ENCODE measurements at places on chromosomes 6 and 20.
A peak's percentile ranks its signal among the peaks of the same experiment; 100 is the strongest.

DNA sequence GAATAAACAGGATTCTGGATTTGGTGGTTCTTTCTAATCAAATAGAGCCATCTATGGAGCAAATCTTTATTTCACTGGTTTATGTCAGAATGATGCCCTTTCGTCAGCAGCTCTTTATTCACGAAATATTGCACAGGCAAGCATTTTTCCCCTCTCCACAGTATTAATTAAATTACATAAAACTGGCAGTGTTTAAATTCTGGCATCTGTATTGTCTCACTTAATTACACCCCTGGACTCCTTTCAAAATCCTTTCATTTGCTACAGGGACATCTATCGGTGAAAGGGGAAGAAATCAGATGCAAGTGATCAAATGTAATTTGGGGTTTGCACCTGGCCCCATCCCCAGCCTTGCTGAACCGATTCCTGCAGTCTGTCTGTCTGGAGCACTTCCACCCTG lies 801.9 kb downstream of the QKI start:
- DNase-seq: no peak

DNA sequence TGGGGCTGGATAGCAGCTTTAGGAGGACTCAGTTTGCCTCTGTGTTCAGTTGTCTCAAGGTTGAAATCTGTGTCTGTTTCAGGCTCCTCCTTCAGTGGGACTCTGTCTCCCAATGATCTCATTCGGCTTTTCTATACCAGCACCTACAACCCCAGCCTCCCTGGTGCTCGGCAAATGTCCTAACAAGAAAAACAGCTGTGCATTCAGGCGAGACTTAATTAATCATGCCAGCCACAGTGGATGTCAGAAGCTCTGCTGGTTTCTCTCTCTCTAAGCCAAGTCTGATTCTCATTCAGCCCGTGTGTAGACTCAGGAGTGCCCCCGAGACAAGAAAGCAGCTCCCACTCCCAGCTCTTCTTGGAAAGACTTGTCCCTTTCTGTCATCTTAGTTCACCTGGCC lies 46.8 kb downstream of the SUN5 start:
- DNase-seq: no peak

DNA sequence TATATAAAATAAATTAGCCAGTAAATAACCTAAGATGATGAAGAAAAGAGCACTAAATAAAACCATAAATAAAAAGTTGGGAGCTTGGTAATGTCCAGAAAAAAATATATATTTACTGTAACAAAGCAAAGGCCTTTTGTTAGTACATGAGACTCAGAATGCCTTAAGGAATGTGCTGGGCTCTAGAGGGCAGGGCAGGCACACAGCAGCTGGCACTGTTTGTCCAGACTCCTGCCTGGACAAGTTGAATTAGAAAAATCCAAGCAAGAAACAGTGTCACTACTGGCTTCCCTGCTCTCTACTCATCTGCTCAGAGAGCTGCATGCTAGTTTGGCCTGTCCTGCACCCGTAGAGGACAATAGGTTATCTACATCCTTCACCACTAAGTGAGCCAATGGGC lies 8.8 kb downstream of the DEFB129 start:
- no peak for DNase-seq

GRCh38 chr20:57743450-57744095 lies 33.8 kb upstream of the PMEPA1 start:
- no peak for DNase-seq

DNA sequence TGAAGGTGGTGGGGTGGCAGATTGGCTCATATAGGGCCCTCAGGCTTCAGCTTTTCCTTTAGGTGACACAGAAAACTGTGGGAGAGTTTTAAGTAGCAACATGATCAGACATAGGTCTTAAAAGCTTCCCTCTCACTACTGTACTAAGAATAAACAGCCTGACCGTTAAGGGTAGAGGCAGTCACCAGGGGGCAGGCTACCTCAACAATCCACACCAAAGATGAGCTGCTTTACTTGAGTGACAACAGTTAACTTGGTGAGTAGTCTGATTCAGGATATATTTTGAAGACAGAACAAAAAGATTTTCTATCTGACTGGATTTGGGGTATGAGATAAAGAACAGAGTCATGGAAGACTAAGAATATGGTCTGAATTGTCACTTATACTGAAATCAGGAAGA lies 193.1 kb upstream of the SHLD1 start:
- peak; percentile 65 for DNase-seq

DNA sequence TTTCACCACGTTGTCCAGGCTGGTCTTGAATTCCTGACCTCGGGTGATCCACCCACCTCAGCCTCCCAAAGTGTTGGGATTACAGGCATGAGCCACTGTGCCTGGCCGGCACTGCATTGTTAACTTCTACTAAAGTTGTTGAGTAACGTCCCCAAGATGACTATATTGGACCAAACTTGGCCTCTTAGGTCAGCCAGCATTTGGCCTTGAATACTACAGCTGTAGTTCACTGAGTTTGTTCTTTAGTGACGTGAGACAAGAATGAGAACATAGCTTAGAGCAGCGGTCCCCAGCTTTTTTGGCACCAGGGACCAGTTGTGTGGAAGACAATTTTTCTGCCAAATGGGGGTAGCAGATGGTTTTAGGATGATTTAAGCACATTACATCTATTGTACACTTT lies 237.1 kb downstream of the TBC1D7 start:
- no peak for DNase-seq

GRCh38 chr20:22159276-22159675 lies 425.1 kb downstream of the FOXA2 start:
- DNase-seq: no peak

- DNase-seq: no peak
These were observed 34.2 kb downstream of the CD83 start for GRCh38 chr6:14151773-14152172.

DNA sequence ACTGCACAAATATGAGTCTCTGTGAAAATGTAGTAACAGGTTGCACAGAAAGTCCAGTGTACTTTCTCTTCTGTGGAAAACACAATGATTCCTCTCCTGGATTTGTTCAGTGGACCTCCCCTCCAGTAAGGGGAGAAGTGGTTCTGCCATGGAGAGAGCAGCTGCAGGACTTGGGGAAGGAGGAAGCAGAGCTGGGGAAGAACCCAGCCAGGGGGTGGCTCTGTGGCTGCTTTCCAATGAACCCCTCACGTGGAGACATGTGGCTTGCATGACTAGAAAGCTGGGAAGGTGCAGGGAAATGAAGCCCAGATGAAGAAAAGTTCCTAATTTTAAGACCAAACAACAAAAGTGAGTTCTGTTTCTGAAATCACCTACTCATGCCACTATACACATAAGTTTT lies 31.9 kb downstream of the HMGN3 start:
- no peak for DNase-seq

GRCh38 chr20:9139106-9139833 lies 70.4 kb downstream of the PLCB4 start:
- DNase-seq: no peak

- DNase-seq: no peak
These were observed 26.1 kb downstream of the CGA start for GRCh38 chr6:87068795-87069194.

DNA sequence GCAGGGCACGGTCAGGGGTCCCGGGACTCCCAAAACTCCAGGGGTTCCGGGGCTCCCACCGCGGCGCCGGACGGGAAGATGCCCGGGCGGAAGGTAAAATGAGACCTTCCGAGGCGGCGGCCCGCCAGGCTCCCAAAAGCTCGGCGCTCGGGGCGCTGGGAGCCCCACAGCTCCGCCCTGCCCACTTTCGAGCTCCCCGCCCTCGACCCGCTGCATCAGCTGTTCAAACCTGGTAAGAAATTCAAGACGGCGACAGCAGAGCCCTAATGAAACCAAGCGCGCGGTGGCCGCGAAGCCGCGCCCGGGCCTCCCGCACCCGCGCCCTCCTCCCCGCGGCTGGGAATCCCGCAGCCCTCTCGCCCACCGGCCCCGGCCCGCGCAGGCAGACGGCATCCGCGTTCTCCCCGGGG lies 369 bp downstream of the SLC4A11 start:
- DNase-seq: peak; percentile 61

DNA sequence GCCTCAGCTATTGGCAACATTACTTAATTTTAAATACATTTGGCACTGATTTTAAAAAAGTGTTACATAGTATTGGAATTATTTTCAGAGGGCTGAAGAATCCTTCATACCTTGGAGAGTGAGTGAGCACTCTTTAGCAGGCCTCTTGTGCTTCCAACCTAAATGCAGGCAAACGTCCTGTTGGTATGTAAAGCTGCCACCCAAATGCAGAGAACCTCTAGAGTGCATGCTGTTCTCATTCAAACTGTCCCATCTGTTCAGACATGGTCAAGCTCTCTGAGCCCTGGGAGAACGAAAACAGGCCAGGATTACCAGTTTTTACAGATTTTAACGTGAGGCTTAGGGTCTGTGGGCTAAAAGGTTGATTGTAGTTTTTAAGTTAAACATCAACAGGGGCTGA lies 378.0 kb upstream of the FLRT3 start:
- no peak for DNase-seq

GRCh38 chr6:62516291-62517141 lies 230.5 kb upstream of the KHDRBS2 start:
- DNase-seq: no peak

DNA sequence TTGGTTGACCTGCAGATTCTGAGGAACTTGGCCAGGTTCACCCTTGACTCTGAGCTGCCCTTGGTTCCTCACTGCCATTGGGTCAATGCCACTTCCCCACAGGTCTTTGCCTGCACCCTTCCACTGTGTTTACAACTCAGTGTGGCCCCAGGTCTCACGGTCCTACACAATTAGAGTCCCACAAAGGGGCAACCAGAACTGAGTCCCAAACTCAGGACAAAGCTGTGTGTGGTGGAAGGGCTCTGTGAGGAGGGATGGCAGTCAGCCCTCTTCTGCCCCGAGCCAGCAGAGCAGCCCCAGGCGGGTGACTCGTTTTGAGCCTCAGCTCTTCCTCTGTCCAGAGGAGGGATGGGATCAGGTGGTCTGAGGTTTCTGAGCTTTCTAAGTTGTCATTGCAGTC lies 69.5 kb downstream of the NPEPL1 start:
- no peak for DNase-seq

GRCh38 chr6:11585426-11586016 lies 48.0 kb downstream of the TMEM170B start:
- peak; percentile 35 for DNase-seq

GRCh38 chr20:906001-906520 lies 10.1 kb downstream of the ANGPT4 start:
- no peak for DNase-seq

GRCh38 chr6:164741938-164742451 lies 567.4 kb downstream of the C6orf118 start:
- DNase-seq: no peak

DNA sequence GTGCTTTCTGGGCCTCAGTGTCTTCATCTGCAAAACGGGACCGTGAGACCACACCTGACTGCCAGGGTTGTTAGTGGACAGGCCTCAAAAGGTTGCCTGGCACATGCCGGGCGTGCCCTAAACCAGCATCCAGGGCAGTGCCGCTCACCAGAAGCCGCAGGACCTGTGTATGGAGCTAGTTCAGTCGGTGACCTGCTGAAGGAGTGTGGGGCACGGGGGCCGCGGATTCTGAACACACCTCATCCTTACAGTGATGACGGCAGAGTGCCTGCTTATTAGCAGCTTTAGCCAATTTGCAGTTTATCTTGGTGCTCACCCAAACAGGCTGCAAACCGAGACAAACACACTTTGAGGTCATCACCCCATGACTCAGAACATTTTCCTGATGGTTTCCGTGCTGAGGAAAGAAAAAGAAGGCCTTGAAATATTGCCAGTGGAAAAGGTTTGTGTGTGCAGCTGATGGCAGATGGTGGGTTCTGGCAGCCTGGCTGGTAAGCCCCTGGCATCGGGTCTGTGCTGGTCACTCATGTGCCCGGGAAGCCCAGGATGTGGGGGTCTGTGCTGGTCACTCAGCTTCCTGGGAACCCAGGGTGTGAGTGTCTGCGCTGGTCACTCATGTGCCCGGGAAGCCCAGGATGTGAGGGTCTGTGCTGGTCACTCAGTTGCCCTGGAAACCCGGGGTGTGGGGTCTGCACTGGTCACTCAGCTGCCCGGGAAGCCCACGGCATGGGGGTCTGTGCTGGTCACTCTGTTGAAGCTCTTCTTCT lies 153.8 kb downstream of the ERMARD start:
- DNase-seq: no peak

- DNase-seq: no peak
These were observed 31.9 kb downstream of the CDKAL1 start for GRCh38 chr6:20566109-20566508.

- peak; percentile 37 for DNase-seq
These were observed 30.9 kb upstream of the AVP start for GRCh38 chr20:3115190-3116107.

DNA sequence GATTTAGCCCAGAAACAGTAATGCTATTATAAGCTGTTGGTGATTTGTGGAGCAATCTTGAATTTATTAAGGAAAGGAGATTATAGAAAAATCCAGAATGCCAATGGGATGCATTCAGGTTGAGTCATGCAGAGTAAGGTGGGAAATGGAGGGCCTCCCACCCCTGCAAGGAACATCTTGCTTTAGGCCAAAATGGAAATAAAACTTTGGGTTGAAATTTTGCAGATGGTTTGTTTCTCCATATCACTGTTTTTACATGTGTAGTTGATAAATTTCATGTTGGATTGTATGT lies 152.4 kb downstream of the BCAS1 start:
- DNase-seq: no peak

GRCh38 chr6:16663901-16664300 lies 97.4 kb downstream of the ATXN1 start:
- DNase-seq: no peak

DNA sequence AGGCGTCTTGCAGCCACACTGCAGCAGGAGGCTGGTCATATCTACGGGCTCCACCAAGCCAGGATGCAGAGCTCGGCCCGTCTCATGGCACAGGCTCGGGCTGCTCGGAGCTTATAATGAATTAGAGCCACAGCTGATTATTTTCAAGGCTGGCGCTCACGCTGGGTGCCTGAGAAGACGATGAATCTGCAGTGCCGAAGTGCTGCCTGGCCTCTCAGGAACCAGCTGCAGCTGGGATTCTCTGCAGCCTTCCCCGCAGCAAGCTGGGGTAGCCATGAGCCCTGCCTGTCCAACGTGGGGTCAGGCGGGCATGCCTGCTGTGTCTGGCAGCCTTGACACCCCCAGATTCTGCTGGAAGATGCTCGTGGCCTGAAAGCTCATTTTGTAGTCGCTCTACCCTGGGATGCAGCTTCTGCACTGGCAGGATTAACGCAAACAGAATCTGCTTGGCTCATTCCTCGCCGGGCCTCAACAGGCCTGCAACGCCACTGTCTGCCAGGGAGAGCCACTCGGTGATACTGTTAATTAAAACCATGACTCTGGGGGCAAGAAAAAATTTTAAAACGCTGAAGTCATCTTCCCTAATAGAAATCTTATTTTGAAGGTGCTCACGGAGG lies 104.3 kb downstream of the CDH26 start:
- DNase-seq: no peak

- no peak for DNase-seq
These were observed 289.5 kb downstream of the ESR1 start for GRCh38 chr6:152096863-152097496.

DNA sequence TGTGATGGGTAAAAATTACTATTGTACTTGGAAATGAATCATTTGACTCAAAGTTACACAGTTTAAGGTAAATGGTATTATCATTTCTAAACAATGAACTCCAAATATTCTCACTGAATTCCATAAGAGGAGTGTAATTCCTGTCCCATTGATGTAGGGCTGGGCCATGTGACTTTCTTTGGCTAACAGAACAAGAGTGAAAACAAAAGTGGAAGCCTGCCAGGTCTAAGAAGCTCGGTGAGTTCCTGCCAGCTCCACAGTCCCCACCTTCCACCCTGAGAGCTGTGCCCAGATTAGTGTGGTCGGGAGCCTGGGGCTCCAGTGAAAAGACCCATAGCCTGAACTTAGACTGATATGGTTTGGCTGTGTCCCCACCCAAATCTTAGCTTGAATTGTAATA lies 24.6 kb downstream of the TBXT start:
- DNase-seq: no peak

Measured in activated CD4-positive, alpha-beta T cell treated with anti-CD3 and anti-CD28 coated beads, Interleukin-2, Interleukin-6, amounts not matched to agents 100 ng/mL and 50 ng/mL, durations not matched to agents 16 hours and 8 hours (primary cell).